ENCODE measurements at places on chromosomes 2 and 18.

DNA sequence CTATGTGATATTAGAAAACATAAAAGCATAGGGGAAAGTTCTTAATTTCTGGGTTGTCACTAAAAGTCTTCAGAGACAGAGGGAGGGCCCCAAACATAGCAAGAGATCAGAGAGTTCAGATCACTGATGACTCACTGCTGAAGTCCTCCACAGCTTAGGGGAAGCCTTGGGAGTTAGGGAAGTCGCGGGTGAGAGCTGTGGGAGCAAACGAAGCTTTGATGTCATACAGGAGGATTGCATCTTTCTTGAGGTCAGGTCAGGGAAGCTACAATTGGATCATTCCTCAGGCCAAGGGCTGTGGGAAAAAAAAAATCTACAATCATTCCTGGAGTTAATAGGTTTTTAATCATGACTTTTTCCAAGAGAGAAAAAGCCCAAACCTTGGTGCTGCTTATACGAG, 96.2 kb downstream of the COPS8 start:
- DNase-seq: no peak

DNA sequence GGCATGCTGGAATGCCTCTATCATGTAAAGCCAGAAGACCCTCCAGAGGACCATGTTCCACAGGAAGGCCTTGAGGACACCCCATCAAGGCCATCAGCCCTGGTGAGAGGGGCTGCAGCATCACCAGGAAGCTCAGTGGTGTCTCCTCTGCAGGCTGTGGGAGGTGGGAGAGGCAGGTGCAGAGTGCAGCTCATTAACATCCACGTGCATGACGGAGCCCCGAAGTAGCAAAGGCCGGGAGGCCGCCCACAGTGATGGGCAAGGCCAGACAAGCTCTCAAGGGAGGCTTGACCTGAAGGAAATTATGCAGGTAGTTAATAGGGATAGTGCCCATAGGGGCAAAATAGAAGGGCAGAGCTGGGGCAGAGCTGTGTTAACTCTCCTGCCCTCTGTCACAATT, 30.3 kb upstream of the SMCHD1 start:
- no peak for DNase-seq

- no peak for DNase-seq
These were observed 56.2 kb upstream of the AMMECR1L start for GRCh38 chr2:127942002-127942401.

GRCh38 chr2:74708883-74709282, 54.8 kb downstream of the SEMA4F start:
- no peak for DNase-seq

DNA sequence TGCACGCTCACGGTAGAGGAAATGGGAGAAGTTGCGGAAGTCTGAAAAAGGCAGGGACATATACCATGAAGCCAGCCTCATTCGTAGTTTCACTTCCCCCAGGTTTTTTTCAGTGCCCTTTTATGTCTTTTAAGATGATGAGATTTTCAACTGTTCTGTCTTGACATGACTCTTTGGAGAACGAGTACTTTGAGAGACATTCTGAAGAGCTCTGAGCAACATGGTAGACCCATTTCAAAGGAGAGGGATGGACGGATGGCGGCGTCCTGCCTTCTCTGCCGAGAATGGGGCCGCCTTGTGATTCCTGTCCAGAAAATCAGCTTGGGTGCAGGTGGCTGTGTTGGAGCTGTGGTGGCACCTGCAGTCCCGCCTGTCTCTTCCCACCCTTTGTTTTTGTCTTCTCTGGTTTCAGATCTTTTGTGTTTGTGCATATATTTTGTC, 41.7 kb downstream of the SH3BP4 start:
- no peak for DNase-seq

DNA sequence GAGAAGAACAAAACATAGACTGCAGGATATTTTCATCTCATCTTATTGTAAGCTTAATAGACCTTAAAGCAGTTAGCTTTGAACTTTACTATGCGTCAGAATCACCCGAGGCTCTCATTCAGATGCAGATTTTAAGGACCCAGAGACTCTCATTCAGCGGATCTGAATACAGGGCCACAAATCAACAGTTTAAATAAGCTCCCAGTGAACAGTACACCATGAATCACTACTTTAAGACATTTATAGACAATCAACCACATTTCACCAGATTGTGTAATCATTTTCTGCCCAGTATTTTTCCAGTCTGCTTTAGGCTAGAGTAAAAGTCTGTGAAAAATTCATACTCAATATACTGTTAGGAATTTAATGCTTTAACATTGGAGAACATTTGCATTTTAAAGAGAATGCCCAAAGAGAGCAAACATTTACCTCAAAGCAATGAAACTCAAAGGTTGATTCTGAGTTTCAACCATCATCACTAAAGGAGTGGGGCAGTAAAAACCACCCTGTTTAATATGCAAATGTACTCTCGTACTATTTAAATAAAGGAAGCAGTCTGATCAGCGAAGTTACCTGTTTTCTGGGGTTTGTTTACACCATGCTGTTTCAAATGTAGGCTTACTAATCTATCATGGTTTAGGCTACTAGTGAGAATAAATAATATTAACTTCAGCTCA, 11.0 kb upstream of the ALPK2 start:
- no peak for DNase-seq

DNA sequence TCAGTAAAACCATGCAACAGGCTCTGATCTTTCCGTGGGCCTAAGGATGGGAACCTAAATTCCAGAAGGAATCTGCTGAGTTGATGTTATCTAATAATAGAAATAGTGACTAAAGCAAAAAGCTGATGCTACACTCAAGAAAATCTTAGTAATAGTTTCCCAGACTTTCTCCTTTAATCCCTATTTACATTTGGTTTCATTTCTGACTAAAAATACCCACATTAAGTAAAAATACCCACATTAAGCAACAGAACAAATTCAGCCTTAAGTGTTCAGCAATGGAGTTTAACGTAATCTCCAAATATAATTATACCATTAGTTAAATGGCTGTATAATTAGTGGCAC, 50.3 kb downstream of the CCBE1 start:
- no peak for DNase-seq

DNA sequence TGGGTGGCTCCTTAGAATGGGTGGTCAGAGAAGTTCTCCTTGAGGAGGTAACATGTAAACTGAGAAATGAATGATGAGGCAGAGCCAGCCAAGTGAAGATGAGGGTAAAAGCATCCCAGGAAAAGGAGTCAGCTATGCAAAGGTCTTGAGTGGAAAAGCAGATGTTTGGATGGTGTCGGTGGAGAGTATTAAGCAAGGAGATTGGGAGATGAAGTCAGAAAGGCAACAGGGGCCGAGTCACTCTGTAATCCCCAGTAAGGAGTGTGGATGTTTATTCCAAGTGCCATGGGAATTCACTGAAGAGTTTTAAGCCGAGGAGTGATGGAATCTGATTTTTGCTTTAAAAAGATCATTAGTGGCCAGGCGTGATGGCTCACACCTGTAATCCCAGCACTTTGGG, 3.4 kb upstream of the STAMBP start:
- no peak for DNase-seq

- no peak for DNase-seq
These were observed 19.1 kb downstream of the RAMP1 start for GRCh38 chr2:237878321-237879057.

DNA sequence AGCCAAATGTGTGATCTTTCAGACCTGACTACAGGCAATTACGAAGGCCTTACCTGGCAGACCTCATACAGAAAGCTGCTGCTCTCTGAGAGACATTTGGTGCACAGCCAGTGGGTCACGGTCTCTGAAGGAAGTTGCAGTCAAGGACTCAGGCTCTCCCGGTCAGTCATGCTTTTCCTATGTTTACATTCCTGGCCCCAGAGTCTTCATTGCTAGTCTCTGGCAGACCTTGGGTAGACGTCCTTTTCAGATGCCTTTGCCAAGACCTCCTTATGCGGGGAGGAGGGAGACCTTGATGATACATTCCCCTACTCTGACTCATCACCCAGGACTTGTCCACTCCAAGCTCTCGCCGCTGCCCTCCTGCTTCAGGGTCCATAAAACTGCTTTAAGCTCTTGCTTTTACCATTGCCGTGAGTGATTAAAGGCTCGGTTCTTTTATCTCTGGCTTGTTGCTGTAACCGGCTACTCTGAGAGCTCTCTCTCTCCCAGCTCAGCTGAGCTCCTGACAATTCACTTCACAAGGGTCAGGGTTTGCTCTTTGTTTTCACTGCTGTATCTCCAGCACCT, 62.0 kb upstream of the SLC35F5 start:
- DNase-seq: no peak

- DNase-seq: no peak
These were observed 98.5 kb downstream of the MCFD2 start for GRCh38 chr2:46816846-46817726.

DNA sequence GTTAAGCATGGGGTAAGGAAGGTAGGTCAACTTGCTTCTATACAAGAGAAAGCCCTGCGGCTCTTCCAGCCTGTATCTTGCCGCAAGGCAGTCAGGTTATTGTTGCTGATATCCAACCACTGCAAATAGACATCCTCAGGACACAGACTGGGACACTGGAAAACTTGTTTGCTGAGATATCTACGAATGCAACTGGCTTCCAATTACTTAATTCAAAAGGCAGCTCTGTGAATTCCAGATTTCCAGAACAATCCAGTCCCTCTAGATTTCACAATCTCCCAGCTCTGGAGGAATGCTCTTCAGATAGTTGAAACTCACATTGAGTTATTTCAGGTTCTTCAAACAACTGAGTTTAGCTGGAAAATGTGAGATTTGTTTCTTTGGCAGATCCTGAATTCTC, 34.6 kb upstream of the SP9 start:
- DNase-seq: no peak

DNA sequence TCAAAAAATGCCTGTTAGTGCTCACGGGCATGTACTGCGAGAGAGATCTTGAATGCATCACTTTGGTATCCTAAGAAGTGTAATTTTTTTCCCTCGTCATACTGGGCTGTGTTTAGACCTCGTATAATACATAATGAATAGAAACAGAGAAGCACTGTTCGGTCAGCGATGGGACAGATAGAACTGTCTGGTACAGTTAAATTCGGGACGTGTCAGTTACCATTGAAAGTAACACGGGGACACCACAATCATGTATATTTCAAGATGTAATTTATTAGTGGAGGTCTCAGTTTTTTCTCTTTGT, 1.8 kb downstream of the PKP4 start:
- DNase-seq: no peak

- no peak for DNase-seq
These were observed 93.5 kb downstream of the NFATC1 start for GRCh38 chr18:79489051-79489898.

DNA sequence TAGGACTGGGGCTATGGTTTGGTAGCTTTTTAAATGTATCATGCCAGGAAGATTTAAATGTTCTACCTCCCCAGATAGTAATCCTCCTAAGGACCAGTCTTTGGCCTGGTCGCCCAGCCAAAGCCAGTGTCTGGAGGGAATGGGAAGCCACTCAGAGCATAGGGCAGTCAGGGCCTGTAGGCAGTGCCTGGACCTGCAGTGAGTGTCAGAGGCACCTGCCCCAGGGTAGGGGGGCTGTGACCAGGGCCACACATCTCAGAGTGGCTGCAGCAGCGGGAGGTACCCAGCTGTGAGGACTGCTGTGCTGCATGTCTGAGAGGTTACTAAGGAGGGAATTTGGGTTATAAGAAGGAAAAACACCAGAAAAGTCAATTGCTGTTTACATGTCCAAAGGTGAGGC, 57.7 kb downstream of the MYT1L start:
- no peak for DNase-seq

DNA sequence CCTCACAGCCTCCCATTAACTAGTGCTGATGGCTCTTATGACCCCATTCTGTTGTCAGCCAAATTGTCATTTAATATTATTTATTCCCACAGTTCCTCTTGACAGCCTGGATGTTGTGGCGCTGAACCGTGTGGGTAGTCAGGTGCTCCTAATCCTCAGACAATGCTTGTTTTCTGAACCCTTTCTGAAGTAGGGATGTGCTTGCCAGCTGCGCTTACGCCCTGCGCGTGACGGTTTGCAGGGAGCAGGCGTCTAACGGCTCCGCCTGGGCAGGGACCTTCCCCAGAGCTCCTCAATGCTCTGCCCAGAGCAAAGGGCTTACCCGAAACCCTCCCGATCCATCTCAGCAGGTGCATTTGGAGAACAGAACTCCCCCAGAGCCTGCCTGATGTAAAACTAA, 358.2 kb upstream of the MYT1L start:
- no peak for DNase-seq

DNA sequence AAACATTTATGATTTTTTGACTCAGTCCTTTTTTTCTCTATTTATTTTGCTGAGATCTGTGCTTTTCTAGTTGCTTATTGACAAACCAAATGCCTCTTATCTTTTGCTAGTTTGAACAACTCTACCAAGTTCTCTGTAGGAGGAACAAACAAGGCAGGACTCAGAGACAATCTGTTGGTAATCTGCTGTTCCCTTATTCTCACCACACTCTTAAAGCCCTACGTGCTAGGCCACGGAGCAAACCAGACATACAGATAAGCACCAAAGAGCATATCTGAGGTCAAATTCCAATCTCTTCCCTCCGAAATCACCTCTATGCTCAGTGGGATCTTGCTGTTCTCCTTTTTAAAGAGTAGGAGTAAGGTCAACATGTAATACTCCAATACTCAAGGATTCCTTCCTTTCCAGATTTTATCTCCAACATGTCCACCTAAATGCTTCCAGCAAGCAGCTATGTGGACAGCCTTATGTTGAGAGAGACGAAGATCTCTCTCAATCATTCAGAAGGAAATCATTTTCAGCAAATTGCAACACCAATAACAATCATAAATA, 18.4 kb downstream of the FN1 start:
- DNase-seq: no peak

DNA sequence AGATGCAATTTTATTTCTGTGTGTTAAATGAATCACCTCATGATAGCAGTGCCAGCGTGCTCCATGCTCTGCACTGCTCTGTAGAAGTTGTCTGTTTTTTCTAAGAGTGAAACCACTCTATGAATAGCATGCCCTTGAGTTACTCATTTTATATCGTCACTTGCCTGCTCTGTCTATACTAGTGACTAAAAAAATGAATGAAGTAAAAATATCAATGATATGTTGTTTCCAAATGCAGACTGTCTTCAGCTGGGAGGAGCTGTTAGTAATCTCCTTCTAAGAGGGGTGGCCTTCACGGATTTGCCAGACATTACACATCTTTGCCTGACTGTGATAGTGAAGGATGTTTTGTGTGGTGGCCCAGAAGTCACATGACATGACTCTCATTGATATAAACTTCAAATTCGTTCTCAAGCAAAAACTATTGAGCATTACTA, 852.1 kb downstream of the CNTNAP5 start:
- DNase-seq: no peak

DNA sequence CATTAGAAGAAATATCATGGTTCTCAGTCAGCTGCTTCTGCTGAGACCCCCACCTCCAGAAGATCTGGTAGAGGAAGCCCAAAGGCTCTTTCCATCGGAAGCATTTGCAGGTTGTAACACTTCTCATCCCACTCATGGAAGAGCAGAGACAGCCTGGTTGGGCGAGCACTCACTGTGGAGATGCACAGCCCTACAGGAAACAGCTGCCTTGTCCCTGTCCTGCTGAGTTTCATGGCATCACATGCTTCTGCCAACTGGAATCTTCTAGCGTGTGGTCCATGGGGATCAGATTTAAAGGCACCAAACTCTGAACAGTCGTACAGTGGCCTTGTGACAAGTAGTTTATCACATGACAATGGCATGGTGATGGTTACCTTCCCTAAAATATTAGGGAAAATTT, 36.3 kb upstream of the ACKR3 start:
- no peak for DNase-seq

Data from activated T-helper 1 cell treated with Interleukin-2 at 50 U/mL for 16 hours (primary cell).